ENCODE measurements at places on chromosomes 16 and 17. TPM values are rescaled to one million over a fixed set of nuclear protein-coding genes. Genes with fewer than 3 reads are reported as not detected.

- DNase-seq = no peak
Measured at GRCh38 chr16:68384288-68385161, 63.8 kb downstream of the SMPD3 start.

DNA sequence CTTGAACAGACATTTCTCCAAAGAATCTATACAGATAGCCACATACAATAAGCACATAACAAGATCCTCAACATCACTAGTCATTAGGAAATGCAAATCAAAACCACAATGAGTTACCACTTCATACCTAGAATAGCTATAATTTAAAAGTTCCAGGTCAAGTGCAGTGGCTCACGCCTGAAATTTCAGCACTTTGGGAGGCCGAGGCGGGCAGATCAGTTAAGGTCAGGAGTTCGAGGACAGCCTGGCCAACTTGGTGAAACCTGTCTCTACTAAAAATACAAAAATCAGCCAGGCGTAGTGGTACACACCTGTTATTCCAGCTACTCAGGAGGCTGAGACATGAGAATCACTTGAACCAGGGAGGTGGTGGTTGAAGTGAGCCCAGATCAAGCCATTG lies 19.9 kb downstream of the RANBP10 start:
- DNase-seq = no peak

GRCh38 chr16:85221771-85222154 lies 109.5 kb upstream of the CIBAR2 start:
- DNase-seq = no peak

- no peak for DNase-seq
Measured at GRCh38 chr16:67199011-67199807, at the start of gene ELMO3. TSS of gene ELMO3 (plus strand) at chr16:67199131. CDS start at chr16:67199327, 196 bp downstream.

- no peak for DNase-seq
Measured at GRCh38 chr16:87363771-87364455, 19.7 kb downstream of the FBXO31 start.

DNA sequence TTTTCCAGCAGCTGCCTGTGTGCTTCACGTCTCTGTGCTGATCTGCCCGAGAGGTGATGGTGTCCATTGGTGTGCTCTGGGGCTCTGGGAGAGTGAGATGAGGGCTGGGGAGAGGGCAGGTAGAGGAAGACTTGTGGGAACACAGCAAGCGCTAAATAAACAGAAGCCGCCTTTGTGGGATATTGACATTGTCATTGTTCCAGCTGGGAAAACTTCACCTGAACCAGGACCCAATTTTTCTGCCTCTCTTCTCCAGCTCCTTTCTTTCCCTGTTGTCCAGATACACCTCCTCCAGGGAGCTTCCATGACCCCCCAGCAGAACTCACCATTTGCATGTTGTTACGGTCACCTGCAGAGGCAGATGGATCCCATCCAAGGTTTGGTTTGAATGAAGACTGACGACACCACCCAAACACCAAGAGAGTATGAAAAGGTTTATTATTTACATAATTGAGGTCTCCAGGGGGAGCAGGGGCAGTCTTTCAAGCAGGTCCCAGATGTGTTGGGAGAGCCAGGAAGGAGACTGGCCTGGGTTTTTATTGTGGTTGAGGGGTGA lies 3.6 kb upstream of the ITGA3 start:
- DNase-seq = no peak

- no peak for DNase-seq
Measured at GRCh38 chr16:21116148-21116693, 34.4 kb downstream of the DNAH3 start.

- peak; percentile 75 for DNase-seq
Measured at GRCh38 chr17:37483311-37484039, 6.2 kb upstream of the DUSP14 start.

DNA sequence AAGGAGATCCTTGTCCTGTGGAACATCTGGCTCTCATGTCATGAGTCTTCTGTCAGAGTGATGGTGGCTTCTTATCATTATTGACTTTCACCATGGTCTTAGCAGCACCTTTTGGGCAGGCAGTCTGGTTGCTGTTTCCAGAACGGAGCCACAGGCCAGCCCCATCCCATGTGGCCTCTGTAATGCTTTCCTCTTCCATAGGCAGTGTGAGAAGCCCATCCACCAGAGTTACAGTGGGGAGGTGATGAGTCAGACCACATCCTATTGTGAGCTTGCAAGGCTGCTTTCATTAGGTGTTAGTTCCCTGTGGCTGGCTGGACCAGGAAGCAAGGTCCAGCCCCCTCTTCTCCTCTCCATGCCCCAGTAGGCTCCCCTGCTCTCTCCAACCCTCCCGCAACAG lies 30.8 kb upstream of the SPACA3 start:
- DNase-seq = no peak

The MMP28 gene
- 1.2 TPM for total RNA-seq

The GJC1 gene
- 38.4 TPM for total RNA-seq

The ITGAX gene
- 0.27 TPM for total RNA-seq

The CCDC40 gene
- 7.0 TPM for total RNA-seq

All from astrocyte (in vitro differentiated cells and primary cell).